ENCODE measurements at places on chromosomes 1 and 21.

GRCh38 chr1:172472495-172472894 is 28.6 kb upstream of the PIGC start:
- no peak for DNase-seq

- DNase-seq: no peak
Measured at GRCh38 chr1:177858332-177858821, 111.5 kb downstream of the SEC16B start.

- no peak for DNase-seq
Measured at GRCh38 chr1:38014724-38015424, 2.3 kb downstream of the UTP11 start.

DNA sequence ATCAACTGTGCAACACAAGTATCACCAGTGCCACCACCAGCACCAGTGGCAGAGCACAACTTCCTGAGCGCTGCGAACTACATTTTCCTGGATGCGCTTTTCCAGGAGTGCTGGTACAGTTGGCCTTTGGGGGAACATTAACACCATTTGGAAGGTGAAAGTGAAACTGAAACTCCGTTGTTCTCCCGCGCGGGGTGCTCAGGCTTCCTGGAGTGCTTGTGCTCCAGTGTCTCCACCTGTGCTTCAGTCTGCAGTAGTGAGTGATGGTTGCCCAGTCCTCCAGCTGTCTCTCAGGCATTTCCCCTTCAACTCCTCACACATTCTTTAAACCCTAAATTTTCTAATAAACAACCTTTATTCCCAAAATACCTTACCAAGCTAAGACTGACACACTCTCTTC is 187.8 kb downstream of the LRRIQ3 start:
- DNase-seq: no peak

DNA sequence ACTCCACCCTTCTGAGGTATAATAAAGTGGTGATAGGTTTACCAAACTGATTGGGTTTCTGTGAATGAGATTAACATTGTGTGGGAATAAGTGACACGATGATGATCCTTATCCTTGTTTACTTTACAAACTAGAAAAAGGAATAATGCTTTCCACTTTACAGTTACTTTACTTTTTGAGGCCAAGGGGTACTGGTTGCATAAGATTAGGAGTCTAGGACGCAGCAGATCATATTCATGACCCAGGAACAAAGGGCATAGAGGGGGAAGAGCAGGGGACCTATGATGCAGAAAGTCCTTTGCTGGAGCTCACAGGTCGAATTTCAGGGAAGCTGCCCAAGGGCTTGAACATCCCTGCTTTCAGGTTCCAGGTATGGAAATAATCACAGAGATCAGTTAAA is 20.4 kb downstream of the FGGY start:
- DNase-seq: no peak
